ENCODE measurements at places on chromosomes 2 and 18. TPM values are rescaled to one million over a fixed set of nuclear protein-coding genes. Genes with fewer than 3 reads are reported as not detected.

DNA sequence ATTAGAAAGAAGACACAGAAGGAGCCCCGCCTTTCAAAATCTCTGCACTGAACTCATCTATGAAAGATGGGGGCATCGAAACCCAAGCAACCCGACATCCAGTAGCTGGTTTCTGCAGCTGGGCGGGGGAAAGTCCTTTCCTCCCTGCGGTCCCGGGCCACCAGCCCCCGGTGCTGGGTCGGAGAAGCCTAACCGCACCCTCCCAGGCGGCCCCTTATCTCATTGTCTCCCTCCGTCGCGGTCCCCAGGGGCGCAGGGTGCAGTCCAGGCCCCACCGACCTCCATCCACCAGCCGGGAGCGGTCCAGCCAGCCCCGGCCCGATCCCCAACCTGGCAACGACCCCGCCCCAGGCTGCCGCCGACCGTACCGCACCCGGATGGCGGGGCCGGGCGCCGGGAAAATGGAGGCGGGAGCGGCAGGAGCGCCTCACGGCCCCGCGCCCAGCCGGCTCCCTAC, 452 bp downstream of the RAPH1 start:
- no peak for DNase-seq

DNA sequence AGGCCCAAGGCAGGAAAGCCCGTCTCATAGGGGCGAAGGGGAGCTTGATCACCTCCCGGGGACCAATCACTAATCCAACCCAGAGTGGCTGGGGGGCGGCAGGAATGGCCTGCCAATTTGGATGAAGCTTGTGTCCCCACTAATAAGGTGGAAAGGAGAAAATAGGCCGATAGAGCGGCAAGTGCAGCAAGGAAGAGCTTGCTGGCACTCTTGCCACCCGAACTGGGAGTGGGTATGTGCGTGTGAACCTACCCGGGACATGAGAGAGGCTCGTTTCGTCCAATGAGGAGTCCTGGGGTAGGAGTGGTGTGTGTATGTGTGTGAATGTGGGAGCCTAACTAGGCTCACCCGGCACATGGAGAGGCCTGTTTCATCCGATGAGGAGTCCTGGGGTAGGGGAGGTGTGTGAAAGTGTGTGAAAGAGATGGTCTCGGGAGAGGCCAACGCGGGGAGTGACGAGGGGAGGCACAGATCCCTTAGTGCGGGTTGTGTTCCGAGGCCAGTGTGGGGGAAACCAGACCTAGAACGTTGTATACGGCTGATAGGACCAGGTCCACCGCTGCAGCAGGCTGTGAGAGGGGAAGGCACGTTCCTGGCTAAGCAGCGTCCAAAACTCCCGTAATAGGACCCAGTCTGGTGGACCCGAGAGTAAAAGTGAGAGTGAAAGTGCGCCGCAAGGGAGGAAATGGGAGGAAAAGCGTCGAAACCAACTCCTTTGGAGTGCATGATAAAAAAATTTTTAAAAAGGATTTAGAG, 47.1 kb upstream of the SELENOI start:
- DNase-seq: no peak

- DNase-seq: no peak
Measured at GRCh38 chr2:240576036-240576435, 7.8 kb downstream of the RNPEPL1 start.

GRCh38 chr2:155633060-155633839, 699.3 kb downstream of the NR4A2 start:
- DNase-seq: no peak

DNA sequence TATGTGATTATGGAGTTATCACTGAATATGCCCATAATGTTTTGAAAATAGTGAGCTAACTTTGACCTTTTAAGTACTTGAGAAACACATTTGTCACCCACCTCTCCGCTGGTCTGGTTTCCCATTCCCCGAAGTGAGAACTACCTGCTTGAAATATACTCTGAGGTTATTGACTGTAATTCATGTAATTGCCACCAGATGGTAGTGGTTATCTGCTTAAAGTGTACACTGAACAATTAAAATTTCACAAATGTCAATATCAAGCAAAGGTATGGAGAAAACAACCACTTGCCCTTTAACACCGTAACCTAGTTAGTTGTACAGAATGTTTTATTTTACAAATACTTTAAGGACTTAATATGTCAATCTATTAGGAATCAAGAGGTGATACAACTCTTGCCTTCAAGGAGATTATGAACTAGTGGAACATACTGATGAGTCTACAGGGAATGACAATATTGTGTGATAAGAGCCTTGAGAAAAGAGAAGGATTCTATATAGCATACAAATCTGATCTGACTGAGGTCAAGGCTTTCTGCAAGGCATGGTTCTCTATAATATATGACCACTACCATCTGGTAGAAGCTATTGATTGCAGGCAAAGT, 316.8 kb upstream of the KCNH7 start:
- no peak for DNase-seq

Gene ABCG8
- not detected for total RNA-seq

GRCh38 chr2:104854498-104855220, 744 bp downstream of the POU3F3 start:
- no peak for DNase-seq

- DNase-seq: no peak
Measured at GRCh38 chr18:10422731-10423130, 31.7 kb upstream of the APCDD1 start.

GRCh38 chr2:25885933-25886332, 7.6 kb upstream of the ASXL2 start:
- no peak for DNase-seq

Gene SIX2
- total RNA-seq: 26.3 TPM

GRCh38 chr18:10343778-10344177, 110.7 kb upstream of the APCDD1 start:
- no peak for DNase-seq

Gene SCN2A
- 0.36 TPM for total RNA-seq

Gene CCBE1
- total RNA-seq: 10.5 TPM

DNA sequence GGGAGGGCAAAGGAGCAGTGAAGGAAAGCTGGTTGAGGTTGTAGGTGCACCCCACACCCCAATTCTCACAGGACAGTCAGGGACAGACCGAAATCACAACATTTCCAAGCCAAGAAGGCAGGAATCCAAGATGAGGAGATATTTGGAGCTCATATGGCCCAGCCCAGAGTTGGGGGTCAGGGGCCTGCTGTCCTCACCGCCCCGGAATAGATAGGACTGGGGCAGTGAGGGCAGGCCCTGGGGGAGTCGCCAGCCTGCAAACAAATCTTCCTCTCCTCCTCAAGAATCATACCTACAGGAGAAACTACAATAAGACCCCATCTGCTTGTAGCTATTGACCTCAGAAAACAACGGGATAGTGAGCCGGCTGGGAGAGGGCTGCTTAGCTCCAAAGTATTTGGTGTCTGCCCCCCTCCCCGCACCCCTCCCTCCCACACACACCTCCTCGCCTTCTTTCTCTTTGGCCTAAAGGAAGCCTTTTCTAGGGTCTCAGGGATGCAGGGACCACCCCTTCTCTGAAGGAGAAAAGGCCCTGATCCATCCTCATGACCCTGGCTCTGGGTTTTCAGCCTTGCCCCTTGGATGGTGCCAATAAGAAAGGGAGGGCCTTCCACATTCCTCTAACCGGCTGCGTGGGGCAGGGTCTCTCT, 3.8 kb downstream of the EN1 start:
- DNase-seq: no peak

GRCh38 chr18:21241301-21242048, 557 bp upstream of the GREB1L start:
- DNase-seq: no peak

GRCh38 chr2:164388511-164388910, 232.8 kb downstream of the GRB14 start:
- DNase-seq: no peak

GRCh38 chr2:65355186-65355831, 77.1 kb downstream of the SPRED2 start:
- no peak for DNase-seq

Gene FHOD3
- total RNA-seq: 0.96 TPM

Gene SERPINB4
- total RNA-seq: not detected

DNA sequence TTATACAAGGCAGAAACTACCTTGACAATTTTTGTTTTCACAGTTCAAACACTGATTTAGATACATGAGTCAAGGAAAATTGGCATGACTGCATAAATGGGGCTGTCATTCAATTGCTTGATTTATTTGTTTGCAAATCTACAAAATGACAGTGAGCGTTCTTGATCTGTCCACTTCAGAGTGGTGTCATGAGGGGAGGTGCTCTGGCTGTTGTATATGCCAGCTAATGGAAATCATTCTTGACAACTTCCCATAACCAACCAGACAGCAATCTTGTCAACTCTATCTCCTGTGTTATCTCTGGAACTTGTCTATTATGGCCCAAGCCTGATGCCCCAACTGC, 120.6 kb upstream of the UGP2 start:
- no peak for DNase-seq

GRCh38 chr2:149290662-149291061, 39.7 kb upstream of the LYPD6 start:
- DNase-seq: no peak

Gene SLC23A3
- total RNA-seq: 1.1 TPM

DNA sequence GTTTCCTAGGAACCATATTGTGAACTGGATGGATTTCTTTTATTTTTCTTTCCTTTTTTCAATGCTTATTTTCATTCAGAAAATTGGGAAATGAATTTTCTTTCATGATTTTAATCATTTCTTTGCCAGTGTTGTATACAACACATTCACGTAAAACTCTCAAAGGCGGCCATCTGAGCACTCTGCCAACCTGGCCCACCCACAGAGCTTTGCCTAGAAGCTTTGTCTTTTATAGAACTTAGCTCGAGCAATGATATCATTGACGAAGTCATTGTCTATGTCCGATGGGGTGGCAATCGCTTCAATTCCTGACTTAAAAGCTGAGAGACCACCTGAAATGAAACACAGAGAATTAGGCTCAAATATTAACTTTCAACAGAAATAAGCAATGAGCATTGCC, 13.3 kb downstream of the LYG2 start:
- no peak for DNase-seq

GRCh38 chr18:53489266-53489665, 735.2 kb downstream of the MBD2 start:
- DNase-seq: no peak

Gene PJVK
- total RNA-seq: 2.8 TPM

DNA sequence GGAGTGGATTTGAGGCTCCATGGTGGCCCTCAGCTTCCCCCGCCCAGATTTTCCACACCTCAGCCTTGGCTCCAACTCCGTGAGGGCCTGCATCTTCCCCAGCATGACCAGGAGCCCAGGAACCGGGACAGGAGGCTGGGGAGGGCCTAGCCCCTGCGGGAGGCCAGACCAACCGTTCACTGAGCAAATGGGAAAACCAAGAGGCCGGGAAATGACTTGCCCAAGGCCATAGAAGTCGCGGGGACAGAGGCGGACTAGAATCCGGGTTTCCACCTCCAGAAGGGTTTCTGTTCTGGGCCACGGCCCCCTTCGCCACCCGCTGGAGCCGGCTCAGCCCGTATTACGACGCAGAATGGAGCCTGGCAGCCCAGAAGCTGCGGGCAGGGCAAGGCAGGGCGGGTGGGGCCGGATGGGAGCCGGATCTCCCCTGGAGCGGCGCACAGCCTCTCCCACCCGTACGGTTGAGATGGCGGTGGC, 7.9 kb upstream of the CRYBA2 start:
- no peak for DNase-seq
